Myocyte (in vitro differentiated cells): ENCODE measurements at places on chromosomes 13 and 19. TPM values are rescaled to one million over a fixed set of nuclear protein-coding genes. Genes with fewer than 3 reads are reported as not detected.

GRCh38 chr13:30431269-30431940 is 9.1 kb downstream of the UBE2L5 start:
- DNase-seq, result no peak

GRCh38 chr13:93338906-93339305 is 112.3 kb downstream of the GPC6 start:
- DNase-seq, result no peak

DNA sequence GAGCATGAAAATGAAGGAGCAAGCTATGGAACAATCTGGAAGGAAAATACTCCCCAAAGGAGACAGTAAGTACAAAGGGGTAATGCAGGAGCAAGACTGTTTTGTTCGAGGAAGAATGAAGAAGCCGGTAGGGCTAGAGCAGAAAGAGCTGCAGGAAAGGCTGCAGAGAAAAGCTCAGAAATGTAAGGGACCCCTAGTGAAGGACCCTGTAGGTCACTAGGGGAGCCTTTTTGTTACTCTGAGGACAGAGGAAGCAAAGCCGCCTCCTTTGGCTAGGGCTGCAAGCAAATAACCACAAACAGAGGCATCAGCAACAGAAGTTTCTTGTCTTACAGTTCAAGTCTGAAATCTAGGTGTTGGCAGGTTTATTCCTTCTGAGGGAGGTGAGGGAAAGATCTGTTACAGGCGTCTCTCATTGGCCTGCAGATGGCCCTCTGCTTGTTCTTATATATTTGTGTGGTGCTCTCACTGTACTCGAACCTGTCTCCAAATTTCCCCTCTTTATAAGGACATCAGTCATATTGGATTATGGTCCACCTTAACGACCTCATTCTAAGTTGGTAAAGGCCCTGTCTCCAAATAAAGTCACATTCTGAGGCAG is 362.3 kb downstream of the COG6 start:
- DNase-seq, result no peak

The SELENOV gene
- not detected in 2 replicates for total RNA-seq

The HSH2D gene
- not detected in 2 replicates for total RNA-seq

The LIN37 gene
- 10.6 and 18.1 TPM in 2 replicates for total RNA-seq

DNA sequence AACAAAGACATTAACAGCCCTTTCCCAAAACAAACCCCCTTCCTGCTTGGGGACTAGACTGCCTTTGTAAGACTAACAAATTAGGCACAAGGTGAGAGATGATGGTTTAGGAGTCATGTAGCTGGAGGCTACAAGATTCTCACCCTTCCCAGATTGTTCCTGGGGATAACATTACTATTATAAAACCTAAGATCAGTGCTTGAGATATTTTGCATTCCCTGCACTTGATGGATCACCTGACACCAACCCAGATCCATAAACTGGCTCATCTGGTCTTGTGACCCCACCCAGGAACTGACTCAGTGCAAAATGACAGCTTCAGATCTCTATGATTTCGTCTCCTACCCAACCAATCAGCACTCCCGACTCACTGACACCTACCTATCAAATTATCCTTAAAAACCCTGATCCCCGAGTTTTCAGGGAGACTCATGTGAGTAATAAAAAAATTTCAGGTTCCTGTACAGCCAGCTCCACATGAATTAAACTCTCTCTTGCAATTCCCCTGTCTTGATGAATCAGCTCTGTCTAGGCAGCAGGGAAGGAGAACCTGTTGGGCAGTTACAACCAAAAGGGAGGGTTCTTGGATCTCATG is 2.4 kb upstream of the ZNF616 start:
- no peak for DNase-seq

The FFAR3 gene
- not detected in 2 replicates for total RNA-seq

The CEACAM20 gene
- not detected in 2 replicates for total RNA-seq

The ZNF486 gene
- total RNA-seq, result 0.86 and 1.1 TPM in 2 replicates

- no peak for DNase-seq
Observed at GRCh38 chr19:50020481-50020880, 4.7 kb downstream of the VRK3 start.

The ANKLE1 gene
- 0.27 and 0.36 TPM in 2 replicates for total RNA-seq

The C19orf67 gene
- not detected in 2 replicates for total RNA-seq

DNA sequence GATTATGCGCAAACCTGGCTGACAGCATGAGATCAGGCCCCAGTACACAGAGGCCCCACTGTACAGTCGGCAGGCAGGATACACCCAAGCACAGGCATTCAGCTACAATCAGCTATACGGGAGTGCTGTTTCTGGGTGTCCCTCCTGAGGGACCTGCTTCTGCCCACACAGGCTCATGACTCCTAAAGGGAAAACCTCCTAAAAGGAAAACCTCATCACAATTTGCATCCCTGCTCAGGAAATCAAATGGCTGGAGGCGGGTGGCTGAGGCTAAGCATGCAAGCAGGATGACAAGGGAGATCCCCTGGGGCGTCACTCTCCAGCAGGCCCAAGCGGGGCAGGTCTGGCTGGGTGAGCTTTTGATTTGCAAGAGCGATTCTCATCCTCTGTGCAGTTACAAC is 99.8 kb downstream of the CRYL1 start:
- no peak for DNase-seq

The WDR87 gene
- not detected in 2 replicates for total RNA-seq

- no peak for DNase-seq
Observed at GRCh38 chr13:79986890-79987289, 354.0 kb downstream of the SPRY2 start.

DNA sequence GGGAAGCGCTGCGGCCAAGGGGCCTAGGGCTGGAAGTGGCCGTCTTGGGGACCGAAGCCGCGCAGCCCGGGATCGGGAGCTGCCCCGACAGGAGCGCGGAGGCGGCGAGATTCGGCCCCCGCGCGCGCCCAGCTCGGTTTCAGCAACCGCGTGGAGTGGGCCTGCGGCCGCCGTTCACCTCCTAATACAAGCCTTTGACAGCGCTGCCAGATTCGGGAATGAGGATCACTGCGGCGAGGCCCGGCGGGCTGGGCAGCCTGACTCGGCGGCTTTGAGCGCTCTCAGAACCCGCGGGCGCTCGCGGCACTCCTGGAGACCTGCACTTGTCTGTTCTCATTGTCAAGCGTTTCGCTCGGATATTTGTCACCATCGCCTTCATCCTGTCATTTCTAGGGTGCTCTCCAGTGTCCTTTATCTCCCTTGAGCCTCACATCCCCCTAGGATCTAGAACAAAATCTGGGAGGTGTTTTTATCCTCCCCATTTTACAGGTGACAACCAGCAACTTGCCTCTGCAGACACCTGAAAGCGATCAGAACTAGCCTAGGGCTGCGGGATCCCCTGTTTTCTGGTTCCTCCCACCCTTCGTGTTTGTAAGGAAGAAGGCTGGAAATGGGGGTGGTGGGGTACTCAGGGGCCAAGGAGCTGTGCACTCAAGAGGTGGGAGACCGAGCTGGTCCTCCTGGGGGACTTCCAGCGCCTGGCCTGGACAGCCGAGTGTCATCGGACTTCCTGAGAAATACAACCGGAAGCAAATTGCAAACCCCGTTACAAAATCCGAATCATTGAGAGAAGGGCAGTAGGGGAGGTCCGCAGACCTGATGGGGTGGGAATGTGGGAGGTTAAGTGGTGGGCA is 1.5 kb upstream of the CDX2 start:
- DNase-seq, result no peak

The DKKL1 gene
- 0.36 and 2.4 TPM in 2 replicates for total RNA-seq

The PAK4 gene
- total RNA-seq, result 5.8 and 8.5 TPM in 2 replicates

DNA sequence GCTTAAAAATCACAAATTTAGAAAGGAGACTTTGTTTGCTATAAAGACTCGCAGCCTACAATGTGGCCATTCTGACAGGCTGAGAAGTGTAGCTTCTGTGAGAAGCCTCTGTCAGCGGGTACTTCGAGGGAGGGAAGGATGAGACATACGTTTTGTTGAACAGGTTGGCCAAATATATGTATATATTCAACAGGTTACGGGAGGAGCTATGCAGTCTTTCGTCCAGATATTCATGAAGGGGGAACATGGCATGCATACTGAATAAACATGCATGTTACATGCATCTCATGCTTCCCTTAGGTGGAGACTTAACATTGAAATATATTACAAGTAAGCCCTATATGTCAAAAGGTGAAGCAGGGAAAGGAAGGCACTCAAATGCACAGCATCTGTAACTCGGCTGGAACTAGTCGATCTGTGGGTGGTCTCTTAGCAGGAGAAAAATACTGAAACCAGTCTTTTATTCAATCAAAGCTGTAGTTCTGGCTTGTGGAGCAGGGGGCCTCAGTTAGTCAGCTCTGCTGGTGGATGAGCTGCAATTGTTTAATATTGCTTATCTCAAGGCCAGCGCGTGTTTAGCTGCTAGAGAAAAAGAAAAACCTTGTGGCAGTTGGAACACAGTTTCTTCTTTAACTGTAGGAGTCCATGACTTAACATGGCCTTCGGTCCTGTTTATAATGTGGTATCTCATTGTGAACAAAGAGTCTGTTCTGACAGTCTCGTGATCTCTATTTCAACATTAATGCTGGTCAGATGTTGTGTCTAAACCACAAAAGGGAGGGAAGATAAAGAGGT is 94.3 kb downstream of the FAM216B start:
- no peak for DNase-seq

GRCh38 chr19:33280351-33280921 is 21.9 kb downstream of the CEBPA start:
- no peak for DNase-seq

DNA sequence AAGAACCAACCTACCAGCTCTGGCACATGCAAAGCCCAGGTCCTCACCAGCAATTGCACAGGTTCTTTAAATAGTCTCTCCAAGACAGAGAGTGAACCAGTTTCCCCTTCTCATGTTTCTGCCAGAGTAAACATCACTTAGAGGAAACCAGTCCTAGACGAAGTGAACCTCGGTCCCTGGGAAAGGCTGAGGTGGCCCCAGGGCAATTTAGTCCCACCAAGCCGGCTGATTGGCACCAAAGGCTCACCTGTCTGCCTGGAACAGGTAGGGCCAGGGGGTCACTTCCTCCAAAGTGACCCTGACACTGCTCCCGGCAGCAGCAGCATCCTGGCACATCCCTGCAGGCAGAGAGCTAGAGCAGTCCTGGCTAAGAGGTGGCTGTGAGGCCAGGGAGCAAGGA is 122.9 kb upstream of the ZNF507 start:
- DNase-seq, result no peak

DNA sequence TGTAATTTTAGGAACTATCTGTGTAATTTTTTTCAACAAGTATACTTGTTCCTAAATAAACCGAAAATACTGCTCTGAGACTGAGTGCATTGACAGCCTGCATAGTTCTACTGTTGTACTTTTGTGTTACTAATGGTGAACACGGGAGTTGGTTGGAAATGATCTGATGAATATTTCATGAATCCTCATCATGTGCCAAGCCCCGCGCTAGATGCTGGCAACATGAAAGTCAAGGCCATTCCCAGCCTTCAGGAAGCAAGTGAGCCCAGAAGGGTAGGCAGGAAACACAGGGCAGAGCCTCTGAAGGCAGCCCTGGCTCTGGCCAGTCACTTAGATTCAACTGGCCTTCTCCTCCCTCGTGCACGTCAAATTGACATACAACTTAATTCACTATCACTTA is 106.1 kb downstream of the ABCC4 start:
- DNase-seq, result no peak

The CEBPA gene
- total RNA-seq, result 0.86 and 1.6 TPM in 2 replicates

The GAS6 gene
- total RNA-seq, result 169 and 172 TPM in 2 replicates

DNA sequence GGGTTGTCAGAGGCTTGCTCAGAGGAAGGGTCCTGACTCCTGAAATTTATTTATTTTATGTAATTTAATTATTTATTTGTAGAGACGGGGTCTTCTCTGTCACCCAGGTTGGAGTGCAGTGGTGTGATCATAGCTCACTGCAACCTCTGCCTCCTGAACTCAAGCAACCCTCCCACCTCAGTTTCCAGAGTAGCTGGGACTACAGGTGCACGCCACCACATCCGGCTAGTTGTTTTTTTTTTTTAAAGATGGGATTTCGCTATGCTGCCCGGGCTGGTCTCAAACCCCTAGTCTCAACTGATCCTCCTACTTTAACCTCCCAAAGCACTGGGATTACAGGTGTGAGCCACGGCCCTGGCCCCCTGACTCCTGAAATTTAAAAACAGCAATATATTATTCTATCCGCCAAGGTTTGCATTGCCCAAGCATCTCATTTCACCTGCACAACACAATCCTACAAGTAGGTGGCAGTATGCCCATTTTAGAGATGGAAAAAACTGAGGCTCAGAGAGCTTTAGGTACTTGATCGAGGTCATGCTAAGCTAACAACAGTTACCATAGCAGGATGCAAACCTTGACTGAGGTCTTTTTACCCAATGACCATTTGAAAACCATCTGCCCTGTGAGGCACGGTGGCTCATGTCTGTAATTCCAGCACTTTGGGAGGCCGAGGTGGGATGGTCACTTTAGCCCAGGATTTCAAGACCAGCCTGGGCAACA is 18.1 kb downstream of the ARHGEF18 start:
- no peak for DNase-seq

GRCh38 chr13:98939660-98940191 is 38.1 kb downstream of the DOCK9 start:
- DNase-seq, result no peak

The PROZ gene
- total RNA-seq, result not detected in 2 replicates

The SRRM5 gene
- total RNA-seq, result 0.10 TPM in 1 of 2 replicates, not detected in the other
